Activated naive CD4-positive, alpha-beta T cell treated with anti-CD3 and anti-CD28 coated beads for 36 hours (primary cell): ENCODE measurements at places on chromosomes 1 and 21.

DNA sequence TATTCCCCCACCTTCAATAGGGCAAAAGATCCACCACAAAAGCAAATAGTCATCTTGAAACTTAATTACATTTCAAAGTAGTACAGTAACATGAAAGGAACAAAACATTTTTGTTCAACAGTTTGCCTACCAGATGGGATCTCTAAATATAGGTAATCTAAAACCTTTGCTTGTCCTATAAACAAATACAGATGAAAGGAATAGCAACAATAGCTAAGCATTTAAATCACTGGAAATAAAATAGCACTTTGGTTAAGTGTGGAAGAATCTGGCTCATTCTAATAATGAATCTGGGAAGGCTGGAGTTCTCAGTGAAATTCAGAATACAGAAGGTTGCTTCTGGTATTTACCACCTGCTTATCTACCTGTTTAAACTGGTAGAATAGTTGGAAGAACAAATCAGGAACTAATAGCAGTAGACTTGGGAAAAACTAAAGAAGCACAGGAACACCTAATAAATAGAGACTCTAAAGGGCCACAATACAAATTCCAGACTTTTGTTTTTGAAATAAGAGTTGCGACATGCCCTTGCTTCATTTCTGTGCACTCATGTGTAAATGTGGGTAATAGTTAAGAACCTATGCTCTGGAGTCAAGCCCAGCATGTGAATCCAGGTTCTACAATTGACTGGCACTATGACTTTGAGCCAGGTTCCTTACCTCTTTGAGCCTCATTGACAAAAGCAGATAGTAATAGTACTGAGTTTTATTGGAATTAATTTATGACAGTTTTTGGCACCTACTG lies 2.3 kb upstream of the LYPLAL1 start:
- no peak overlapping the region for H3K4me3 ChIP-seq
- peaks cover 32% of the 10 kb centered on the region for H3K4me1 ChIP-seq
- H3K27ac ChIP-seq, result no peak overlapping the region
- no peaks in the 10 kb centered on the region for H3K27me3 ChIP-seq
- DNase-seq, result no peak

DNA sequence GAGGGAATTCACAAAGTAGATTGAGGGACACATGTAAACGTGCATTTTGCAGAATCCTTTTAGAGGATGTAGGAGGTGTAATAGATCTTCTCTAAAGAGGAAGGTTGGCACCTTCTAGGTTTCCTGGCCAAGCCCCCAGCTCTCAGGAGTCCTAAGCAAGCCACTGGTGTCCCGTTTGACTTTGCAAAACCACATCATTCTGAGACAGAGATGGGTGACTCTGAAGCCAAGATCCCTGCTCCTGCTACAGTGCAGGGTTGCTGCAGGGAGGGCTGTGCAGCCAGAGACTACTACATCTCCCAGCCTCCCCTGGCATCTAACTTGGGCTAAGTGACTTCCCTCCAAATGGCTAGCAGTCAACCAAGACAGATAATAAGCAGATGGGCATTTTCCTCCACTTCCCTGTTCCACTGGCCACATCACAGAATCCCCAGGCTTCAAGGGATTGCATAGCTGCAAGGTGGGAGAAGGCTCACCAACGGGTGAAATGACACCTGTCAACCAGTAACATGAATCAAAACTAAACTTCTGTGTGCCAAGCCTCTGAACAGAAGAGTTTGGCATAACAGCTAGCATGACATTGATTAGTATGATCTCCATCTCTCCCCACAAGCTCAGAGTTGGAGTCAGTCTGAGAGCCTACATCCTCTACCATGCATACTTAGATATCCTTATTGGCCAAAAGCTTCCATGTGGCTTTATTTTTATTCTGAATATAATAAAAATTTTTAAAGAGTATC lies 129.6 kb upstream of the COA6 start:
- no peak for DNase-seq
- H3K27me3 ChIP-seq, result peaks cover 25% of the 10 kb centered on the region
- no peaks in the 10 kb centered on the region for H3K36me3 ChIP-seq
- H3K4me1 ChIP-seq, result peaks cover 13% of the 10 kb centered on the region
- H3K27ac ChIP-seq, result no peak overlapping the region

DNA sequence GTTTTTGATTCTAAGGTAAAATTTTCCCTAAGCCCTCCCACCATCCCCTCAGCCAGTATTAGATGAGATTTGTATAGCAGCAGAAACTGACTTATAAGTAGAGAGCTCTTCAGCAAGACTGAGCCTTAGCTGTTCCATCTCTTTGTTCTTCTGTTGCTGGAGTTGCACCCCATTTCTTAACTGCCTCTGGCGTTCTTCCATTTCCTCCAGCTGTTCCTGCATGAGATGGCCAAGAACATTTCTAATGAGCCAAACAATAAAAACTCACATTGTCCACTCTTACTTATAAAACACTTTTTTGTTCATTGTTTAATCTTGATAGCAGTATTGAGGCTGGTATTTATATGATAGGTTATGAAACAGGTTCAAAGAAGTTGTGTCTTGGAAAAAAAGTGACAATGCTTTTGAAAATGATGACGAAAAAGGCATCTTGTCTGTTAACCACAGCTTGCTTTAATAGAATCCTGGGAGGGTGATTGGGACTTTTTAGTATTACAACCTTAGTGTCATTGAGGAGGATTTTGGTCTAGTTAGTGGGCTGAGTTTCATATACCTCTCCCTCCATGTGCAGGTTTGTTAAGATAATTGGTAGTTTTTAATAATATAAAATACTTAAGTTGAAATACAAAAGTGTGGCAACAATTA lies 18.3 kb downstream of the SYNC start:
- peaks cover 15% of the 10 kb centered on the region for H3K4me1 ChIP-seq
- DNase-seq, result no peak
- H3K4me3 ChIP-seq, result no peak overlapping the region
- H3K36me3 ChIP-seq, result peaks cover 37% of the 10 kb centered on the region
- H3K27me3 ChIP-seq, result no peaks in the 10 kb centered on the region
- peak overlapping the region; percentile 76 for H3K27ac ChIP-seq

GRCh38 chr1:235597867-235598553 lies 51.6 kb downstream of the GNG4 start:
- no peak overlapping the region for H3K4me3 ChIP-seq
- peaks cover 3% of the 10 kb centered on the region for H3K4me1 ChIP-seq
- peaks cover 3% of the 10 kb centered on the region for H3K27me3 ChIP-seq
- DNase-seq, result no peak
